A375 (cell line): ENCODE measurements at places on chromosomes 1 and 21. TPM values are rescaled to one million over a fixed set of nuclear protein-coding genes. Genes with fewer than 3 reads are reported as not detected.

The GJC2 gene
- total RNA-seq = 3.1 and 3.3 TPM in 2 replicates

The GJB3 gene
- total RNA-seq = 11.8 and 13.5 TPM in 2 replicates

The DOP1B gene
- total RNA-seq = 1.0 and 2.4 TPM in 2 replicates

The KRTAP11-1 gene
- total RNA-seq = not detected in 2 replicates

The CD1B gene
- not detected in 2 replicates for total RNA-seq

The FAM151A gene
- total RNA-seq = not detected in 2 replicates

The COL8A2 gene
- 1.1 and 1.3 TPM in 2 replicates for total RNA-seq

The TEDDM1 gene
- total RNA-seq = not detected in 2 replicates

The NPHS2 gene
- total RNA-seq = 0.19 TPM in 1 of 2 replicates, not detected in the other

The PATJ gene
- total RNA-seq = 1.9 and 4.2 TPM in 2 replicates

The ACTL8 gene
- 0.98 and 1.5 TPM in 2 replicates for total RNA-seq
